ENCODE measurements at places on chromosomes 16 and 17.

GRCh38 chr17:62870552-62870971 lies 62.4 kb upstream of the MARCHF10 start:
- DNase-seq: peak; percentile 32

DNA sequence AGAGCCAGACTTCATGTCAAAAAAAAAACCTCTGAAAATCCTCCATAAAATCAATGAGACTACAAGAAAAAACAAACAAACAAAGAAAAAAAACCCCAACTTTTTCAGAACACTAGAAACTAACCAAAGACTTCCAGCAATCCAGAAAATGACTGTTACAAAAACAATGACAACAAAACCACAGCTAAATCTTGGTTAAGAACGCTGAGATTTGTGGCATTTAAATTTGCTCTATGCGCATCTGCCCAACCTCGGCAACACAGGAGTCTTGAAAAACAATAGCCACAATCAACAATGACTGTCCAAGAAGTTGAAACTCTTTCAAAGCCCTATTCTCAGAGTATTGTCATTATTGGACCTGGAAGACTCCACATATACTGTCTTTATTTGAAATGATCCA lies 402.4 kb downstream of the ZFHX3 start:
- DNase-seq: no peak

DNA sequence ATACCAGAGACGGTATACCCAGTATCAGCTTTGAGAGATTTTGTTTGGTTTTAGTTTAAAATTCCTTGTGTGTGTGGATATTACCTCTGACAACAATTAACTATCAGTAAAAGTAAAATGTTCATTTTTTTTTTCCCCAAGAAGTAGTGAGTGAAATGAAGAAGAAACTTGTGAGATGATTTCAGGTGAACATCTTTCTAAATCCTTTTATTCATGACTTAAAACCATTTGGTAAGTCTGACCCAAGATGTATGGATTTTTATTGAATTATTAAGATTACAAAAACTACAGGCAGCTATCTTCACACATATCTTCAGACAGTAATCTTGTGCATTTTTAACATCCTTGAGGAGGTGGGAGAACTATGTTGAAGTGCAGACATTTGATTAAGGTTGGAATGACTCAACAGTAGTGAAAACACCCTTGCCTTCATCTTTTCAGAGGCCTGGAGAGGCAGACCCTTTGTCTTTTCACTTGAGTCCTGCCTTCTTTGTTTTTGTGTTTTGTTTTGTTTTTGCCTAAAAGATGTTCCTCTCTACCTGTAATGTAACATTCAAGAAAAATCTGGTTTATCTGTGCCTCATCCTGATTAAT lies 240.3 kb upstream of the TBX2 start:
- no peak for DNase-seq

GRCh38 chr17:57485916-57486881 lies 229.9 kb downstream of the MSI2 start:
- DNase-seq: no peak

DNA sequence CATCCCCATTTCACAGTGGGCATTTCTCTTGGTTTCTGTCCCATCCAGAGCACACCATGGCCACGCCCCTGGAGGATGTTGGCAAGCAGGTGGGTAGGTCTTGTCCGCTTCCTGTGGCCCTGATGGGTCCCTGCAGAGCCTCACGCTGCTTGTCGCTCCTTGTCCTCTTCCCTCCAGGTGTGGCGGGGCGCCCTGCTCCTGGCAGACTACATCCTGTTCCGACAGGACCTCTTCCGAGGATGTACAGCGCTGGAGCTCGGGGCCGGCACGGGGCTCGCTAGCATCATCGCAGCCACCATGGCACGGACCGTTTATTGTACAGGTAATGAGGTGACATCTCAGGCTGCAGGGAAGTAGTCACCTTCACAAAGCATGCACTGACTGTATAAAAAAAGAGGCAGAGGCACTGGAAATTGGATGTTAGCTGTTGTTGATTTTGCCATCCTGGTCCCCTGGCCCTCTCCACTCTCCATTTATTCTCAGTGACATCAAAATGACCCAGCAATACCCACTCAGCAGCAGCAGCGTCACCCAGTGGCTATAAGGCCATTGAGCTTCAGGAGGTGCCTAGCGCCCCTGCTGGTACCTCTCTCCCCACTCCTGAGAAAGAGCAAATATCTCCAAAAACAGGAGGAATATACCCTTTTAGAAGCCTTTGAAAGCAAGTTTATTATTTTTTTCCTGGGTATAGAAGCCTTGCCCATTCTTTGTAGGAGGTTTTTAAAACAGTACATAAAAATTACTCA lies 13.7 kb downstream of the METTL22 start:
- DNase-seq: peak; percentile 56

- DNase-seq: peak; percentile 96
Observed at GRCh38 chr16:24984903-24985675, 30.1 kb downstream of the ARHGAP17 start.

All from NCI-H82 (cell line).